ENCODE measurements at places on chromosomes 7 and 10.
A peak's percentile ranks its signal among the peaks of the same experiment; 100 is the strongest.

GRCh38 chr7:2072042-2072441 lies 160.7 kb downstream of the MAD1L1 start:
- DNase-seq, result no peak

- peak; percentile 60 for DNase-seq
These were observed 112.0 kb downstream of the UBE2H start for GRCh38 chr7:129840757-129841156.

- DNase-seq, result no peak
These were observed 78.4 kb upstream of the NANOS1 start for GRCh38 chr10:118950997-118951637.

DNA sequence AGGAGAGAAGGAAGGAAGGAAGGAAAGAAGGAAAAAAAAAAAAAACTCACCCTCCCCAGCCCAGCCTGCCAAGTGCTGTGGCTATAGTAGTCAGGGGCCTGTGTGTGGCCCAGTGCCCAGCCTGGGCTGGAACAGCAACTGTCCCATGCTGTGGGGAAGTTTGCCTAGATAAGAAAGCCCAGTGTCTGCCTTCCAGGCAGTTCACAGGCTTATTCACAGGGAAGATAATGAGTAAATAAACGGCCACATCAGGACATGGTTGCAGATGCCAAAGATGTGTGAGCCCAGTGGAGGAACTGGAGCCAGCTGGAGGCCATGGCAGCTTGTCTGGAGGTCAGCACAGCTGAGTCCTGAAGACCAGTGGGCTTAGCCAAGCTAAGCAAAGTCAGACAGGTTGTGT lies 132.4 kb upstream of the FOXK1 start:
- DNase-seq, result no peak

DNA sequence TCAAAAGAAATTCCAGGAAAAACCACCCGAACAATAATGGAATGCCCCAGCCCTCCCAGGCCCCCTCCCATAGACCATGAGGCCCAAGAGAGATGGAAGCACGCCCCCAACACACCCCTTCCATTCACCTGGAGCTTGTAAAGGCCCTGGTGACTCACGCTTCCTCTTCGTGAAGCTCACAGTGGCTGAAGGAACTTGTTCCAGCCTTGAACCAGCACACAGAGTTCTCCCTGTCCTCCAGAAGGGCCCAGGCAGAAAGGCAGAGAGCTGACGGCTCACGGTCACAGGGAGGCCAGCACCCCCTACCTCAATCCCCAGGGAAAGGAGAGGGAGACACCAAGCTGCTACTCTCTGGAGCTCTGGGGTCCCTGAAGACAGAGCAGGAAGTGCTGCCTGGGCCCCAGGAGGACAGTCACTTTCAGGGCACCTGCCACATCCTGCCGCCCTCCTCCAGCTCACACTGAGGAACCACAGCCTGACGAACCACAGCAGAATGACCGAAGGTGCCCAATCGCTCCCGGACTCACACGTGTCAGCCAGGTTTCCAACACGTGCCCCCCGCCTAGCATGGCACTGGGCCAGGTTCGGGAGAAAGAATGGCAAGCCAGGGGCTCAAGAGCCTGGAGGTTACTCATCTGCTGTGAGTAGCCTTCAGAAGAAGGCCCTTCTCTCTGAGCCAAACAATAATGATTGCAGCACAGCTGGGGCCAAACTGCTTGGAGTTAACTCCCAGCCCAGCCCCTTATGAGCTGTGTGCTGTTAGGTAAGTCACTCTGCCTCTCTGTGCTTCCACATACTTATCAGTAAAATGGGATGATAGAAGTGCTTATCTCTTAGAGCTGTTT lies 52.8 kb downstream of the DLG5 start:
- DNase-seq, result peak; percentile 18

GRCh38 chr7:20112696-20113095 lies 104.5 kb downstream of the MACC1 start:
- DNase-seq, result no peak

GRCh38 chr10:35912615-35913569 lies 270.8 kb upstream of the FZD8 start:
- DNase-seq, result no peak

GRCh38 chr7:5766321-5766761 lies 15.1 kb downstream of the RNF216 start:
- DNase-seq, result peak; percentile 73

DNA sequence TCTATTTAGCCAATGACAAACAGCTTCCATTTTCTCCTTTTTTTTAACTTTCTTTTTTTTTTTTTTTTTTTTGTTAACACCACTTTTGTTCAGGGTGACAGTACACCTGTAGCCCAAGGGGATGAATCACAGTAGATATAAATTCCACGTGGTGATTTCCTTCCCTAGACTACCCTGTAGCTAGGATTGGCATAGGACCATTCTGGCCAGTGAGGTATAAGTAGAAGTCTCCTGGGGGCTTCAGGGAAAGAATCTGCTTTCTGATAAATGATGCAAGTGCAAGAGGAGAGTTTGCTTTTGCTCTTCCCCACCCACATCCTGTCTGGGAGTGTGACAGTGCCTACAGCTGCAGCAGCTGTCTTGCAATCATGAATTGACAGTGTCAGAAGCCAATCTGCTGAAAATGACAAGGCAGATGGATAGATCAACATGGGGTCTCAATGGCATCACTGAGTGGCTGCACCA lies 63.2 kb upstream of the TOMM7 start:
- DNase-seq, result peak; percentile 86

GRCh38 chr7:42972699-42973500 lies 40.7 kb downstream of the MRPL32 start:
- peak; percentile 97 for DNase-seq

DNA sequence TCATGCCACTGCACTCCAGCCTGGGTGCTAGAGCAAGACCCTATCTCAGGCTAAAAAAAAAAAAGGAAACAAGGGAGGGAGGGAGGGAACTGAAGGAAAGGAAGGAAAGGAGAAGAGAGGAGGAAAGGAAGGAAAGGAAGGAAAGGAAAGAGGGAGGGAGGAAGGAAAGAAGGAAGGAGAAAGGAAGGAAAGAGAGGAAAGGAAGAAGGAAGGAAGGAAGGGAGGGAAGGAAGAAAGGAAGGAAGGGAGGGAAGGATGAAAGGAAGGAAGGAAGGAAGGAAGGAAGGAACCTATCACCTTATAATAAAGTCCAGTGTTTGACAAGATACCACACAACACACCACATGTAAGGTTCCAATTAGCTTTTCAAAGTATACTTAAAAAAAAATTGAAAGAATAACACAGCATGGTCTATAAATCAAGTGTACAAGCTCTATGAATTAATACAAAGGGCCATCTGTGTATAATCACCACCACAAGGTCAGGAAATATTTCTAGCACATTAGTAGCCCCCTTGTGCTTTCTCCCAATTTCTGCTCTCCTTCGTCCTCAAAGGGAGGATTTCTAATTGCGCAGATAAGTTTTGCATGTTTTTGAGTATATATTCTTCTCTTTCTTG lies 26.4 kb downstream of the RNF216 start:
- no peak for DNase-seq

DNA sequence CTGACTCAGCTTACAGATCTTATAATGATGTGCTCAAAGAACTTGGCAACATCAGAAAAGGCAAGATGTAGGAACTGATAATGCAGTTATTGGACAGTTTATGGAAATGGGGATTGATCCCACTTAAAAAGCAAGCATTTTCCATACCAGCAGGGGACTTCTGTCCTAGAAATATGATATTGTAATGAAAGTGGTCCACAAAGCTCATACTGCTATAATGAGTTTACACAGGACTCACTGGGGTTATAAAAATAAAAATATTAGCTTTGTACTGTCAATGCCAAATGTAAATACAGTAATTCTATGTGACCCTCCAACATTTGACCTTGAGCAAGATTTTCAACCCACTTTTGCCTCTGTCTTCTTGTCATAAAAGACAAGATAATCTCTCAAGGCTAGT lies 145.5 kb upstream of the SEM1 start:
- no peak for DNase-seq

GRCh38 chr7:116742641-116743040 lies 70.6 kb downstream of the MET start:
- no peak for DNase-seq

DNA sequence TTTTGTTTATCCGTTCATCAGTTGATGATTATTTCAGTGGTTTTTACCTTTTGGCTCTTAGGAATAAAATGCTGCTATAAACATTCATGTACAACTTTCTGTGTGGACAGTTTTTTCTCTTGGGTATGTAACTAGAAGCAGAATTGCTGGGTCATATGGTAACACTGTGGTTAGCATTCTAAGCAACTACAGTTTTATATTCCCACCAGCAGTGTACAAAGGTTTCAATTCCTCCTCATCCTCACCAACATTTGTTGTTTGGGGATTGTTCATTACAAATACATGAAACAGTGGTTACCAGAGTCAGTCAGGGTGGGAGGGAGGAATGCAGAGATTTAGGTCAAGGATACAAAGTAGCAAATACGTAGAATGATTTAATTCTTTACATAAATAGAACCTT lies 97.0 kb downstream of the NPSR1 start:
- DNase-seq, result no peak

DNA sequence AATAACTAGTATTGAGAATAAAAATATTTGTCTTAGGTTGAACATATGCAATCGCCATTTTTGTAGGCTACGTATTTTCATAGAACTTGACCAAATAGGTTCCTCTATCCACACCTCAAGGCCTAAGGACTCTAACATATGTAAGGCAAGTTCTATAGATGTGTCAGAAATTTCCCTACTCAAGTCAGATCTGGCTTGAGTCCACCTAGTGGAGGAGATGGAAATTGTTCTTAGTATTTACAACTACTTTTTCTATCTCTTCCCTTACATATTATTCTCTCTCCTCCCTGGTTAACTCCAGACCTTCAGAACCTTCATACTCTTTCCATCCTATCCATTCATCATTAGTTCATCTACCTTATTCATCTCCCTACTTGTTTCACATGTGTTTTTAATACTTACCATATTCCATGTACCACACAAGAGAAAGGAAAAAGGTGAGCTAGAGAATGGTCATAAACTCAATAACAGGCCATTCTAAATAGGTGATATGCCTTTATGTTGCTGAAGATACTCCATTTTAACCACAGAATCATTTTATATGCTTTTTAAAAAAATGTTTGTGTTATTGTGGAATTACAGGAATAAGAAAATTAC lies 174.5 kb upstream of the HDAC9 start:
- DNase-seq, result peak; percentile 43

DNA sequence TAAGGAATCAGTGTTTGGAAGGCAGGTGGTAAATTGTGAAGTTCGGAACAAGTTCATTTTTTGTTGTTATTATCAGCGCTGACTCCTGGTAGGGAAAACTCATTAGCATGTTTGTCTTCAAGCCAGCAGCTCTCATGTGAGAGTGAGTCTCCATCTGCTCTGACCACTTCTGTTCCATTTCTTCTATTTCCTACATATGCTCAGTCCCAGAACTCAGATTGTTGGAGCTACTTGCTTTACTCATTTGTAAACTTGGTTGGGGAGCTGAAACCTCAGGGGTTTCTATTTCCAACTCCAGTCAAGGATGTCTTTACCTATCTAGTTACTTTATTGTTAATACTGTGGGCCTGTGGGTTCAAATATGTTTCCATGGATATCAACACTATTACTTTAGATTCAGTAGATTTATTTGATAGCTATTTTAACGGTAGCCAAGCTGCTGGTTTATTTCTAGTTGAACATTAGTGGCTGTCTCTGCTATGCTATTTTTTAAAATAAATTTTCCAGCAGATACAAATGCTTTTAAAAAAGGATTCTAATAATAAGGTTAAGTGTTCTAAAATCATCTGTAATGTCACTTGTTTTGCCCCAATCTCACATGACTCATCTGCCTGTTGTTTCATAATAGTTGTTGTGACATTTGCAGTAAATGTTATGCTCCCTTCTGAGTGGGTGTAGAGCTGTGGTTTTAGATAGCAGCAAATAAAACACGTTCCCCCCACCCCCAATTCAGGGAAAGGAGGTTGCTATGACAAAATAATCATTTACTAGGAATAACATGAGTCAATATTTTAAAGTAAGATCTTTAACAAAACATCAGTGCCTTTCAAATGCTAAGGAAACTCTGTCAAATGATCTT lies 143.3 kb downstream of the HDAC9 start:
- DNase-seq, result peak; percentile 83

DNA sequence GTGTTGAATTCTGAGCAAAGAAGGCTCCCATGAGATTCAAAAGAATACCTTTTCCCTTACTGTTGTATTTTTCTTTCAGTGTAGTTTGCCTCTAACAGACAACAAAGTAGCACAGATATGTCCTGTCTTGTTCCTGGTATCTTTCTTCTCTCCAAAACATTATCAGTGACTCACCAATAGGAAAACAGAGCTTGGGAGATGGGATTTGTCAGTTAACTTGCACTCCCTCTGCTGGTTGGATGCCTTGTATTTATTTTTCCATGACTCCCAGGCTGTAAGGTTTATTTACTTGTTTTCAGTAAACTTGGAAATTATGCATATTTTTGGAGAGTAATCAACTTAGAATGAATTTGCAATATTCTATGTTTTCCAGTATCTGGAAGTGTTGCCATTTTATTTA lies 129.7 kb downstream of the SAMD9 start:
- DNase-seq, result peak; percentile 87

- no peak for DNase-seq
These were observed 354.6 kb downstream of the LRRTM3 start for GRCh38 chr10:67280405-67280804.

DNA sequence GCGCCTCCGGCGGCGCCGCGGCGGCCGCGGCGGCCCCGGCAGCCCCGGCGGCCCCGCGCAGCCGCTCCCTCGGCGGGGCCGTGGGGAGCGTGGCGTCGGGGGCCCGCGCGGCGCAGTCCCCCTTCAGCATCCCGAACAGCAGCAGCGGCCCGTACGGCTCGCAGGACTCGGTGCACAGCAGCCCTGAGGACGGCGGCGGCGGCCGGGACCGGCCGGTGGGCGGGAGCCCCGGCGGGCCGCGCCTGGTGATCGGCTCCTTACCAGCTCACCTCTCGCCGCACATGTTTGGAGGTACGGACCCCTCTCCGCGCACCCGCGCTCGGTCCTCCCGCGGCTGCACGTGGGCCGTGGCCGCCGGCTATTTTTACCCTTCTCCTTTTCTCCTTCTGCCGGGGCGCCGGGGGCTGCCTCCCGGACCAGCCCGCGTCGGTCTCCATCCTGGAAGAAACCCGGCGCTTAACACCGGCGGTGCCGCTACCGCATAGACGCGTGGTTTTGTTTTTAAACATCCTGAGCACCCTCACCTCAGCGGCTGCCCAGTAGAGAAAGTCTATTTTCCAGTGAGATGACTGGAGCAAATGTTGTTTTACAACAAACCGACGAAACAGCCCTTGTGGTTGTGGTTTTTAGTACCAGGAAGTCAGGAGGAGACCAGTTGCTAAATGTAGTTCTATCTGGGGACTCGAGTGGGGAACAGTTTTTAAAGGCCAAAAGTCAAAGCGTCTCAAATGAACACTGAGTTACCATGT lies 1.3 kb downstream of the ZNRF2 start:
- DNase-seq, result peak; percentile 90

- peak; percentile 80 for DNase-seq
These were observed 40.0 kb upstream of the SORBS1 start for GRCh38 chr10:95601116-95601719.

DNA sequence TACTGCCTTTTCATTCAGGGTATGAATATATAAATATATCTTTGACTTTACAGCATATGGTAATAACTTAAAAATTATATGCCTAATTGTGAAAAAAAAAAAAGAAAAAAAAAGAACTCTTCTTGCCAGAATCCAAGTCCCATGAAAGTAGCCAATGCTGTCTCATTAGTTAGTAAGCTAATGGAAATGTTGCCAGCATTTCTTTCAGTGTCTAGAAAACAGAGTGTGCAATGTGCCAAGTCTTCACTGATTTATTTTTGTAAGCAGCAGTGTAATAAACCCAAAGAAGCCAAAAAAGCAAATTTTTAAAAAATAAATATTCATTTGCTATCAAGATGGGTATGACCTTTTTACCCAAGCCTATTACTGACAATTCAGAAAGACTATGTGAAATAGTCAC lies 31.1 kb upstream of the LRRN3 start:
- DNase-seq, result no peak

GRCh38 chr10:74120911-74121310 lies 29.7 kb downstream of the AP3M1 start:
- DNase-seq, result no peak

All from LHCN-M2 (cell line).